ENCODE measurements at places on chromosomes 6 and 20. TPM values are rescaled to one million over a fixed set of nuclear protein-coding genes. Genes with fewer than 3 reads are reported as not detected.

- no peak for DNase-seq
These were observed 99.2 kb downstream of the OR2B2 start for GRCh38 chr6:27812805-27813492.

DNA sequence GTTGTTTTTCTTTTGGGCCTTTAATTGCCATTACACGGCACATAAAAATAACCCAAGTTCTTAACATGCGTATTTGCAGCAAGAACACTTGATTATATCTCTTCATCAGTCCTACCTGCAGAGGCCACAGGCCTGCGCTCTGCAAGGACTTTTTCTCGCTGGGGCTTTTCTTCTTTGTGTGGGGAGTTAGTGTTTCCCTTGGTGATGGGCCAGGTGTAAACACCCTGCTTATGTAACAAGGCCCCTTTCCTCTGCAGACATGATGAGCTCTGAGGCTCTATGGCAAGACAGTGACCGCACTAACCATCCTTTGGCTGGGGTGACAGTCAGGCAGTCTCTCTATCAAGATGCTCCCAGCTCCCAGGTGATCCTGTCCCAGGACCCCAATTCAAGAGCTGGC, 97.8 kb upstream of the PCSK2 start:
- no peak for DNase-seq

- DNase-seq = no peak
These were observed 106.2 kb downstream of the ARHGAP18 start for GRCh38 chr6:129603741-129604140.

- DNase-seq = peak; percentile 59
These were observed 10.7 kb upstream of the TNFAIP3 start for GRCh38 chr6:137856138-137856898.

DNA sequence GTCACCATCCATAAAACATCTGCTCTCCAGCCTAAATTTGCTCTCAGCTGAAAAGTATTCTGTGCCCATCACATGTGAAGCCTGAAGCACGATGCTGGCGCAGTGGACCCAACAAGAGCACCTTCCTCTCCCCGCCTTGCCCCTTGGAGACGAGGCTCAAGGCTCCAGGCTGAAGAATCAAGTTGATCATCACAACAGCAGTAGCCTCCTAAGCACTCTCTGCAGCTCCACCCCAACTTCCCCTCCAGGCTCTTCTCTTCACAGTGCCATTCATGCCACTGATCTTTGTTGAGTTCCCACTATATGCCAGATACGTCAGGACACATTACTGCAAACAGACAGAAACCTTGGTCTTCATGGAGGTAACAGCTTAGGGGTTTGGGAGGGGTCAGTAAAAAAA, 41.6 kb upstream of the ZNF217 start:
- DNase-seq = no peak

DNA sequence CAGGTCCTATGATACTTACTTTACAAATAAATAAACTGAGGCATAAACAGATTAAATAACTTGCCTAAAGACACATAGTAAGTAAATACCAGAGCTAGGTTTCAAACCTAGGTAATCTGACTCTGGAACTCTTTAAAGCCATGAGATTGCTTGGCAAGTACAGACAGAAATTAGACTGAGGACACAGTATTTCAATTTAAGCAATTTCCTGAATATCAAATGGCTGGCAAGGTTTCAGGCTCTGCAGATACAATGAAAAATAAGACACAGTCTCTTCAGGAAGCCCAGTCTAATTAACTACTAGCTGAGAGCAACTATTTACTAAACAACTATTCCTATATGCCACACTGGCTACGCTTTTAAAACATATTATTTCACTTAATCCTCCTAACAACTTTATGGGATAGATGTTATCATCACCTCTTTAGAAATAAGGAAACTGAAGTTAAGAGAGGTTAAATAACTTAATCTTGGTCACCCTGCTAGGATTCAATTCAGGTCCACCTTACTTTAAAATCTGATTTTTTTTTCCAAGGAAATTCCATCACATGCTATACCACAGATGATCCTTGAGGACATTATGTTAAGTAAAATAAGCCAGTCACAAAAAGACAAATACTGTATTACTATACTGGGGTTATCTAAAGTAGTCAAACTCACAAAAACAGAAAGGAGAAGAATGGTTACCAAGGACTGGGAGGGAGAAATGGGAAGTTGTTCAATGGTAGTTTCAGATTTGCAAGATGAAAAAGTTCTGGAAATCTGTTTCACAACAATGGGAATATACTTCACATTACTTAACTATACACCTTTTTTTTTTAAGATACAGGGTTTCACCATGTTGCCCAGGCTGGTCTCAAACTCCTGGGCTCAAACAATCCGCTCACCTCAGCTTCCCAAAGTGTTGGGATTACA, 4.1 kb downstream of the TRPC4AP start:
- peak; percentile 36 for DNase-seq

DNA sequence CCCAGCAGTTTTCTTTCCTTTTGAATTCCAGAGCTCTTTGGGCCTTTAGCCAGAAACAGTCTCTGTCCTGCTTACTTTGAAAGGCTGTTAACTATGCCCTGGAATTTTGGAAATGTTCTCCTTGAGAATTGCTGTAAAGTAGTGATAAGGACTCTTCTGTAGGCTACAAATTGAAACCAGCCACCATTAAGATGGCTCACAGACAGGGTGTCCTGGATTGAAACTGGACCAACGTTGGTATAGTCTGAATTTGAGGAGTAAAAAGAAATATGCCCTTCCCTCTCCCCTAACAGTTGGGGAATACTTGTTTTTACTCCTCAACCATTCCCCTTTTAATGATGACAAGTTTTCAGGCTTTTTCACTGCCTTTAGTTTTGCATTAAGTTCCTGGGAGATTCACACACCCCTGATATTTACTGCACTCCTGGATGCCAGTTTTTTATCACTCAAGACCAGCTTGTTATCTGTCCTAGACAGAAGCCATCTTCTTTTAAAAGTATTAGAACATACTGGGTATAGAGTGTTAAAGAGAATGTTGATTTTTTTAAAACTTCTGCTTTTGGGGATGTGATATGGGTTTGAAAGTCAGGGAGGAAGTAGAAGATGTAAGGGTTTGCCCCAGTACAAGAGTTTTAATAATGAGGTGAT, 21.9 kb downstream of the TOP1 start:
- no peak for DNase-seq

DNA sequence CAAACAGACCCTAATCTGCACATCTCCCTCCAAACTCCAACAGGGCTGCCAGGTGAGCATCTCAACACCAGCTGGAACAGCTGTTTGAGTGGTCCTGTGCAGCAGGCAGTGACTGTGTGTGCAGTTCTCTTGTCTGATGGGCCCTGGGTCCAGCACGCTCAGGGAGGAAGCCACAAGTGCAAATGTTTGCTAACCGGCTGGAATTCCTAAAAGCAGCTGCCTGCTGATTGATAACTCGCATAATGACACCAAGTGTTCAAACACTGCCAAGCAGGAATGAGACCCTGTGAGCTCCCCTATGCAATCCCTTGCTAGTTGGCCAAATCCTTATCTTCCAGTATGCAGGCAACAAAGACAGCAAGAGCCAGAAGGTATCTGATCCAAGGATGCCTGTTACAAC, 650.6 kb downstream of the CBLN4 start:
- DNase-seq = no peak

DNA sequence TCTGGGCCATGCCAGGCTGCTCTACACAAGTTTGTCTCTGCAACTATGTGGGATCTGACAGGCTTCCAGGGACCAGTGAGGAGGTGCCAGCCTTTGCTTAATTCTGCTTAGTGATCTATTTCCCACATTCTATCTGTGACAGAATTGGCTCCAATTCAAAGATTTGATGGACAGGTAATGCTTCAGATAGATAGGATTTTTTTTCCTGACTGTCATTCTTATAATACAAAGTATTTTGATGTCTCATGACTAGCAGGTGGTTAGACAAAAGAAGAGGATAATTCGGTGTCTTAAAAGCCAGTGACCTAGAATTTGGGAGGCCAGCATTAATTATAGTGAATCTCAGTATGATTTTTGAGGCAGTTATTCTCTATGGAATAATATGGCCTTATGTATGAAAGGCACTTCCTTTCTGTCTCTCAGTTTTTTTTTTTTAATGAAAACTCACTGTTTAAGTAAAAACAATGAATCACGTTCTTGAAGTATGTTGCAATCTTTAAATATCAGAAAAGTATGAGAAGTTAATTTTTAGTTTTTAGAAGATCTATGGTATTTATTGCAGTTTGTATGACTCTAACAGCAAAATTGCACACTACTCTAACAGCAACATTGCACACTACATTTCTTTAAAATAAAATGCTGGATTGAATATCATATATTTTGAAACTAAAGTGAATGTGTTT, 43.7 kb downstream of the TMEM200A start:
- no peak for DNase-seq

DNA sequence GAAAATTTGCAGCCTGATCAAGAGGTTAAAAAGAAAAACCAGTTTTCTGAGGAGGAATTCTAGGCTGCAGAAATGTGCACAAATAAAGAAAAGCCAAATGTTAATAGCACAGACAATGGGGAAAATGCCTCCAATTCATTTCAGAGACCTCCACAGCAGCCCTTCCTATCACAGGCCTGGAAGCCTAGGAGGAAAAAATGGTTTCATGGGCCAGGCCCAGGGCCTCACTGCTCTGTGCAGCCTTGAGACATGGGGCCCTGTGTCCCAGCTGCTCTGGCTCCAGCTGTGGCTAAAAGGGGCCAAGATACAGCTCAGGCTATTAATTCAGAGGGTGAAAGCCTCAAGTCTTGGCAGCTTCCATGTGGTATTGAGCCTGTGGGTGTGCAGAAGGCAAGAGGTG, 18.9 kb downstream of the AHI1 start:
- DNase-seq = no peak

DNA sequence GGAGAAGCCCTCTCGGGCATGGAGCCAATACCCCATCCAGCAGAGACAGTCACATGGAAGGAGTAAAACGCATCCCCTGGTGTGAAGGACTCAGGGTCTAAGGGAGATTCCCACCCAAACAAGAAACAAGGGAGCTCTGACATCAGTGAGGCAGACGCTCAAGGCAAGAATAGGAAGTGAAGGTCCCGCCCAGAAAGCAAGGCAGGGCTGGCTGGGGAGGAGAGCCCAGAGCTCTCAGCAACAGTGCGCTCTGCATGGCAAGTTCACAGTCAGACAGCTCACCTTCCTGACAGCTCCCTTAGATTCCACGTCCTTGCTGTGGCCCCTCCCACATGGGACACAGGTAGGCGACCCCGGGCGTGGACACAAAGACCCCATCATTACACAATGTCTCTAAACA, 85.6 kb downstream of the TTLL2 start:
- DNase-seq = no peak

DNA sequence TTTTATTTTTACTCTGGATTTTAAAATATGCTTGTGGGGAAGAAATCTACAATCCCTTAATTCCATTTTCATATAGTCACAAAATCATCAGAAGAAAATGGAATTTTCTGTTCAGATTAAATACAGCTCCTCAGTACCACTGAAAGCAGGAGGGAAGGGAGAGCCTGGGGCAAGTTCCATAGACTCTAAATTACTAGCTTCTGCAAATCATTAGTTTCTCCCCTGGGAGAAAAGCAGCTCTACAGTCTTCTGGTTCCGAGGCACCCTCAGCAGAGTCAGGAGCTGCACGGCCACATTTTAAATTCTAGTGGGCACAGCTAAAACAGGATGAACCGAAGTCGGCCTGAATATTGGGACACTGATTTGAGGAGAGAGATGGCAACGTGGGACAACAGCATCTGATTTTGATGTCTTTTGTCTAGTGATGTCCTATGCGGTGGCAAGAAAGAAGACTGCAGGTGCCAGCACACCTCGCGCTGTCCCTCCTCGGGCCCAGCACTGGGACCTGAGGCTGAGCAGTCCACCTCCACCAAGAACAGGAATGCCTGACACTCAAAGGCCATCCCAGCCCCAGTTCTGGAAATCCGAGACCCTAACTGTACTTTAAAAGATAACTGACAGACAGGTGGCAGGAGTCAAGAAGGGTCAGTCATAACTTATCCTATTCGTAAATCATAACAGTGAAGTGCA, 90.7 kb downstream of the FOXC1 start:
- DNase-seq = no peak

GRCh38 chr6:39386487-39386886, 64.0 kb upstream of the KCNK16 start:
- DNase-seq = no peak

- no peak for DNase-seq
These were observed 55.3 kb upstream of the ADTRP start for GRCh38 chr6:11833626-11834592.

- peak; percentile 22 for DNase-seq
These were observed 30.8 kb downstream of the IL20RA start for GRCh38 chr6:137013738-137014602.

GRCh38 chr6:111980143-111980542, 73.8 kb upstream of the CCN6 start:
- DNase-seq = no peak

TNNC2 gene
- 0.13 TPM for total RNA-seq

C20orf202 gene
- under 0.01 TPM for total RNA-seq

LAMA2 gene
- total RNA-seq = 0.64 TPM

SLC22A3 gene
- not detected for total RNA-seq

POLR3F gene
- 15.7 TPM for total RNA-seq

ERVFRD-1 gene
- under 0.01 TPM for total RNA-seq

PRR18 gene
- total RNA-seq = not detected

TRIM15 gene
- total RNA-seq = not detected
